ENCODE measurements at places on chromosomes 4 and X. TPM values are rescaled to one million over a fixed set of nuclear protein-coding genes. Genes with fewer than 3 reads are reported as not detected.

Gene NPY1R
- 0.72 TPM for total RNA-seq

Gene TREX2
- 0.72 TPM for total RNA-seq

Gene SRPX
- 74.9 TPM for total RNA-seq

Gene MSMO1
- 104 TPM for total RNA-seq

Gene NRK
- total RNA-seq = 2.4 TPM

Gene HAUS7
- 24.1 TPM for total RNA-seq

Gene NAP1L3
- 9.6 TPM for total RNA-seq

Gene ETDA
- total RNA-seq = not detected

Gene FGF2
- 58.0 TPM for total RNA-seq

Gene NAP1L2
- 0.48 TPM for total RNA-seq

Gene ZNF280C
- 0.72 TPM for total RNA-seq

Gene SMAD1
- 10.8 TPM for total RNA-seq

Gene NOX1
- 0.96 TPM for total RNA-seq

Gene ZNF185
- 25.3 TPM for total RNA-seq

Gene SLIT2
- 19.5 TPM for total RNA-seq

Gene HEPH
- total RNA-seq = 46.0 TPM

Gene TRPC3
- total RNA-seq = 8.7 TPM

Gene NUP62CL
- 2.9 TPM for total RNA-seq

Gene MAGEA8
- total RNA-seq = 4.3 TPM

Gene CLCN4
- 6.3 TPM for total RNA-seq

Gene GAGE12H
- not detected for total RNA-seq

Gene USP51
- total RNA-seq = 0.96 TPM

Gene TLR10
- 2.9 TPM for total RNA-seq

Gene BEND2
- 1.9 TPM for total RNA-seq

Gene STATH
- total RNA-seq = 5.8 TPM

Gene CCDC120
- 1.7 TPM for total RNA-seq

Gene RENBP
- total RNA-seq = 11.1 TPM

Gene RAI2
- 4.1 TPM for total RNA-seq

Gene SPANXA1
- total RNA-seq = not detected

Gene PAK3
- total RNA-seq = 7.7 TPM

Gene PAGE2
- total RNA-seq = not detected

Gene RXFP1
- 9.6 TPM for total RNA-seq

Gene SLC38A5
- total RNA-seq = 35.2 TPM

Gene ARAP2
- 39.2 TPM for total RNA-seq

Gene FGFR3
- 66.2 TPM for total RNA-seq

Gene CXorf49
- not detected for total RNA-seq

Gene FAM3A
- total RNA-seq = 33.2 TPM

Gene CENPVL2
- not detected for total RNA-seq

Gene HTR2C
- not detected for total RNA-seq

Gene CFAP99
- not detected for total RNA-seq

Gene TMEM131L
- 48.2 TPM for total RNA-seq

Gene YTHDC1
- 41.2 TPM for total RNA-seq

Gene AMTN
- total RNA-seq = 0.96 TPM

Gene IBSP
- total RNA-seq = 3.6 TPM

Gene PAGE5
- not detected for total RNA-seq

Gene FGF13
- 25.3 TPM for total RNA-seq

Gene EOLA1
- 6.3 TPM for total RNA-seq

Gene MXRA5
- total RNA-seq = 21.4 TPM

Gene TMEM47
- total RNA-seq = 83.1 TPM

Gene MRPL1
- 18.8 TPM for total RNA-seq

Gene NUDT10
- total RNA-seq = 4.1 TPM

Gene LINC00632
- 36.6 TPM for total RNA-seq

Data from umbilical cord (tissue), 2 donors.